Stimulated activated CD4-positive, alpha-beta T cell treated with anti-CD3 and anti-CD28 coated beads, Interleukin-12 subunit alpha, Interleukin-12 subunit beta, amount 100 ng/mL, for 4 hours (primary cell): ENCODE measurements at places on chromosomes 4 and X.

DNA sequence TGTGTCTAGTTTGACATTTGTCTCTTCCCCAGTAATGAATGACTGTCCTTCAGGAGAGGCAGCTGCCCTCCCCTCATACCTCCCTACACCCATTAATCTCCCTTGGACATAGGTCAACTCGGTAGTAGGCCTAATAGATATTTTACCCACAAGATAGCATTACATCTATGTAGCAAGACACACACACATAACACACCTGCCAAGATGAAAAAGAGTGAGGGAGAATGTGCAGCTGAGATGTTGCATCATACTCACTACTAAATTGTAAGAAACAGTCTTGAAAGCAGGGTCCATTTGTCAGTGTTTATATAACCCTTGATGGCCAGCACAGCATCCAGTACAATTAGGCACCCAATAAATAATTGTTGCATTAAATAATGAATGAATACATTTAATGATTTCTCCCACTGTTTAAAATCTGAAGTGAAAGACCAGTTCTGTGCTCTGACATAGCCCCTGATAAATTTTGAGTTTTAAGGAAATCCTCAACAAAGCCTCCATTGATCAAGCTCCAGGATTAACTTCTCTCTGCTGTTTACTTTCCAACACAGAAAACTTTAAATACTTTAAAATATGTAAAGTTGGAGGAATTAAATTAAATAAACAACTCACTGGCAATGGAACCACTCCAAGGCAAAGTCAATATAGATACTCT is 440.8 kb upstream of the RASGEF1B start:
- DNase-seq = no peak

GRCh38 chr4:111066447-111066846 is 443.6 kb upstream of the PITX2 start:
- DNase-seq = no peak

DNA sequence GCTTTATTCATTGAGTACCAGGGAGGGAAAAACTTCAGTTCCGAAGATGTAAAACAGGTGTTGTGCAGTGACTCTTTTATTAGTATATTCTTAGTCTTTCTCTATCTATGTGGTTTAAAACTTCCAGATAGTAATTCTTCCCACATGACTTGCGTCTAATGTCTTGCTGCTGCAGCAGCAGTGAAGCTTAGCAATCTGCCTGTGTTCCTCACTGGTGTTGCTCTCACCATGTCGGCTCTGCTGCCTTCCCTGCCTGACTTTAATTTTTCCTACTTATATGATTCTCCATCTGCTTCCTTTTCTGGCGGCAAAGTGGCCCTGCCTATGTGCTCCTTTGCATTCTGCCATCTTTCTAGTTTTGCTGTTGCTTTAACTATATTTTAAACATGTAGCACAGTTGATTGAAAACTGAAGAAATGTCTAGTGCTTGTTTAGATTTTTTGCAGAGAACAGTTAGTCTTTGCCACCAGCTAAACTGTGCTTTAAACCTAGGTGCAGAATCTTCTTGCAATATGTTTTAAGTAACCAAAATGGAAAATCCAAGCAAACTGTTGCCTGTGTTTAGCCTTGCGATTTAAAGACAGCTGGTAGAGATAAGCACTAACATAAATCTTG is 1934.2 kb upstream of the IGFBP7 start:
- no peak for DNase-seq

DNA sequence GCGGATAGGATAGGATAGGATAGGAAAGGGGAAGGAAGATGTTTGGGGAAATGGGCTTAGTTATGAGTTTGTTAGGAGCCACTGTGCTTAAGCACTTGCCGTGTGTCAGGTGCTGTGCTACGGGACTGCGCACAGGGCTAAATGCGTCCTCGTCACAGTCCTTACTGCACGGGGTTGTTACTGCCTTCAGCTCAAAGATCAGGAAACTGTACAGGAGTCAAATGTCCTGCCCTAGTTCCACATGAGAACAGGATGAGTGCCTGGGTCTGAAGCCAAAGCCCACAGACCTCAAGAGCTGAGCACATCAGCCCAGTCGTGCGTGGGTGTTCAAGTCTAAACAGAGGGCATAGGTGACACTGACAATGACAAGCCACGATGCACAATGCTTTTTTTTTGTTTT is 15.0 kb downstream of the ACSL1 start:
- DNase-seq = no peak

GRCh38 chr4:133598779-133599178 is 449.7 kb downstream of the PCDH10 start:
- no peak for DNase-seq

GRCh38 chr4:111652236-111652635 is 493.0 kb upstream of the FAM241A start:
- no peak for DNase-seq

DNA sequence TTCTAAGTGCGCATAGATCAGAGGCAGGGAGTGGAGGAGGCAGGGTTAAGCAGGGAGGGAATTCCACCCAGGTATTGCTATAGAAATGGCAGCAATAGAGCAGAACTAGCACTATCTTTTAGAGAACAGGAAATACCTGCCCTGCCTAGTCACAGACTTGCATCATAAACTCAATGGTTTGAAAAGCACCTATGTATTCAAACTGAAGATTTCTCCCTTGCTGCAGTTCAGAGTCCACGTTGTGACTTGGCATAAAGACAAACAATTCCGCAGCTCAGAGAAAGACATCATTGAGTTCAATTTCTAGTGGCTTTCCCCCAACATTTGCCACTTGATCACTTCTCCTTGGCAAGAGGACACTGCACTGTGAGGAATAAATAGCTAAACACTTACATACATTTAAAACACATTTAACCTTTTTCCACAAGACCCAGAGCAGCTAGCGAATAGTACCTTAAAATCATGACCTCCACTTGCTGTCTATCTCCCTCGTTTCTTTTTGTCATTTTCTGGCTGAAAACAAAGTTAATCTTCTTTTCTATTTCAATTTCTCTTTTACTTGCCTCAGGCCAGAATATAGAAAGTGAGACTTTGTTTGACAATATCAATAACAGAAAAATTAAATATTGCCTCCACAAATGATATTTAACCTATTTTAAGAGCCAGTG is 42.4 kb downstream of the SLC7A11 start:
- no peak for DNase-seq

- DNase-seq = no peak
Measured at GRCh38 chrX:8358302-8358701, 106.3 kb upstream of the VCX3B start.

GRCh38 chr4:25104591-25104990 is 55.7 kb downstream of the SEPSECS start:
- DNase-seq = no peak
